Activated CD4-positive, alpha-beta T cell treated with anti-CD3 and anti-CD28 coated beads, Interleukin-2, amount 50 U/mL, for 16 hours (primary cell): ENCODE measurements at places on chromosomes 1 and 21.

- DNase-seq = no peak
Measured at GRCh38 chr1:159315381-159315780, 13.2 kb downstream of the FCER1A start.

DNA sequence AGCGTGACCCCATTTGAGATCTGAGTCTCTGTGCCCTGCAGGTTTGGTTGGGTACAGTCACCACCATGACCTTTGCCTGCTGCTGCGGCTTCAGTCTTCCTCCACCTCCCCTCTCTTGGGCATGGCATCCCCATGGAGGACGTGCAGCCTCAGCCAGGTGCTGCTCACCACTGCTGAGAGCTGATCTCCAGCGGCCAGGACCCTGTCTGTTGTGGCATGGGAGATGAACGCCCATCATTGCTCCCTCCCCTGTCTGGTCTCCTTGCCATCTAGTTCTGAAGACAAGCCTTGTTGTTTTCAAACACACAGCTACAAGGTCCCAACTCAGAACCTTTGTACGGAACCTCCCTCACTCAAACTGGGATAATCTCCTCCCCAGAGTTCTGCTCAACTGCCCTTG, 19.2 kb upstream of the PKP1 start:
- no peak for DNase-seq

DNA sequence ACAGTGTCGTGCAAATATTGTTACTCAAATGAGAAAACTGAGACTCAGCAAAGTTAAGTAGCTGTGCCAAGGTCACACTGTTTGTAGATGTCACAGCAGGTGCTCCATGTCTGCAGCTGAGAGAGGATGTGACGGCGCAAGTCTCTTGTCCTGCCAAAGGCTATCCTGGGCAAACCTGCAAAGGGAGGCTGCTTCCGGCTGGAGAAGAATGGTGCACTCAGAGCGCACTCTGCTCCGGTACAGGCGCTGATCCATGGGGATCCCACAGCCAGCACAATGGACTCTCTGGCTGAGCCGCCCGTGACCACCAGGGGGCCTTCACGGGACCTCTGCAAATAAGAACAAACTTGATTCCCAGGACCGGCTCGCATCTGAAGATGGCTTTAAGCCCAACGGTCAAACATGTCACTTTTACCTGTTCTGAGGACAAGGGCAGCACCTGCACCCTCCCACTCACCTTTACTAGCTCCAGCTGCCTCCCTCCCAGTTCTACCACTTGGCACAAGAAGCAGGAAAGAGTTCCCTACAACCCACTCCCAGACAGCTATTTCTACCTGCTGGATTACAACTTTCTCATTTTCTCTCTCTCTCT, 21.9 kb downstream of the RD3 start:
- peak; percentile 13 for DNase-seq

DNA sequence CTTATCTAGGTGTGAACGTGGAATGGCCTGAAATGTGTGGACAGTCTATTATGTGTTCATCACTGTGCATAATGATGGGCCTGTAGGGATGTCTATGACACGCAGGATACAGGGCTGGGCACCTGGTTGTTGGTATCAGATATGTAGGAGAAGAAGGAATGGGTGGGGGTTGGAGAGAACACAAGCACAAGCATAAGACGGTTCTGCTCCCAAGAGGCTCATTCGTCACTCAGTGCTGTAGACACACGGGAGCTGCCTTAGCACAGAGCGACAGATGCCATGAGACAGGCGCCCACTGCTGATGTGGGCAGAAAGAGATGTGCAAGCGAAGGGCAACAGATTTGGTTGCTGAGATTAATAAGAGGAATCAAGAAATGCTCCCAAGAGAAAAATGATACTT, 256.2 kb downstream of the DISC1 start:
- DNase-seq = no peak

DNA sequence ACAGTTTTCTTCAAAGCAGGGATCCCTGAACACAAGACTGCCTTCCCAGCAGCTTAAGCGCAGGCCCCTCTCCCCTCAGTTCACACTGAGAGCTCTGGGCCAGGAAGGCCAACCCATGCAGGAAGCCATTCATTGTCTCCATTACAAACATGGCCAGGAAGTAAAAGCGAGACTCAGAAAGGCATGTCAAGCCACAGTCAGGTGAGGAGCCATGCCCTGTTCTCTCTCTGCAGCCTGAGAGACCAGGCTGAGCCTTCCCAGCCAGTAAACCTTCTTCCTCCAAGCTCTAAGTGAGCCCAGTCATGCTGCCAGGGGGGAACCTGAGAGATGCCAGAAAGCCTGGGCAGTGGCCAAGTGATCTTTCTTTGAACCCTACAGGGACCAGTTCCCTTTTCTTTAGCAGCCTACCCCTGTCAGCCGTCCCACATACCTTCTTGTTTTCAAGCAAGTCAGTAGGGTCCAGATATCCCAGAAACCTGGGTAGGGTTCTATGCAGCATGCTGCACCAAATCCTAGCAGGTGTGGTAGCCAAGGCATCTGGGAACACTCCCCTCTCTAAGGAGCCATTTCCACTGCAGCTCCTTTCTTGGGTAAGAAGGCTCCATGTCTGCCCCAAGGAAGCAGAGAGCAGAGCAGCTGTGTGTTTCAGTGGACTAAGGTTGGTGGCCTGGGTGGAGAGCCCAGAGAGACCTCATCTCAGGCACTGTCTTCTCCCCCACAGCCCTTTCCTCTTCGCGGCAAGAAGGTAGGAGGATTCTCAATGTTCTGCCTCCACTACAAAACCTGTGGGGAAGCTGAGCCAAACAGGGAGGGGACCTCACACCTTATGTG, 977 bp downstream of the TRAF3IP3 start:
- peak; percentile 63 for DNase-seq

GRCh38 chr1:40877698-40878097, 15.5 kb upstream of the CITED4 start:
- DNase-seq = no peak

DNA sequence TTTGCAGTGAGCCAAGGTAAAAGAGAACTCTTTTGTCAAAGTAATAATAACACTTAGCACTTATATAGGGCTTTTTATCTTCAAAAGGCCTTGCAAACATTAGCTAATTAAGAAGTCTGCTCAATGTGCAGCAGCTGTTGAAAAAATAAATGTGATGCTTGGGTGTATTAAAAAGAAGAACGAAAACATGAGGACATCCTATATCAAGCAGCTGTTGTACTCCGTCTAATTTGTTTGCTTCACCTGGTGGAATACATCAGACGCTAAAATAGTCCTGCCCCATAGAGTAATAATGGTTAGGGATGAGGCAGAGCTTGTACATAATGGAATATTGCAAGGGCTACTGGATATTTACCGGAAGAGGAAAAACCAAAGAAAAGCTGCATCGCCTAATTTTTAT, 299.5 kb downstream of the ST6GALNAC3 start:
- DNase-seq = no peak

DNA sequence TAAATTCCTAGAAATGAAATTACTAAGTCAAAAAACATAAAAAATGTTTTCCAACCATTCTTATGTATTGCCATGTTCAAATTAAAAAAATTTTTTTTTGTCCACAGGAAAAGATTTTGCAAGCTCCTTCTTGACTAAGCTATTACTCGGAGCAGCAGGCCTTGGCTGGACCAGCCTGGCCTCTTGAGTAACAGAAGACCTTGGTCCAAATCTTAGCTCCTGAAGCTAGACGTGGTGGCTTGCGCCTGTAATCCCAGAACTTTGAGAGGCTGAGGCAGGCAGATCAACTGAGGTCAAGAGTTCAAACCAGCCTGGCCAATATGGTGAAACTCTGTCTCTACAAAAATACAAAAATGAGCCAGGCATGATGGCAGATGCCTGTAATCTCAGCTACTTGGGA, 77.6 kb downstream of the CLSTN1 start:
- DNase-seq = no peak

- DNase-seq = no peak
Measured at GRCh38 chr1:2625311-2625710, 7.5 kb downstream of the MMEL1 start.

GRCh38 chr1:18350747-18351146, 130.0 kb upstream of the KLHDC7A start:
- no peak for DNase-seq

- no peak for DNase-seq
Measured at GRCh38 chr21:32415451-32416398, 3.2 kb downstream of the EVA1C start.

- no peak for DNase-seq
Measured at GRCh38 chr1:202798792-202799331, 9.4 kb downstream of the KDM5B start.

DNA sequence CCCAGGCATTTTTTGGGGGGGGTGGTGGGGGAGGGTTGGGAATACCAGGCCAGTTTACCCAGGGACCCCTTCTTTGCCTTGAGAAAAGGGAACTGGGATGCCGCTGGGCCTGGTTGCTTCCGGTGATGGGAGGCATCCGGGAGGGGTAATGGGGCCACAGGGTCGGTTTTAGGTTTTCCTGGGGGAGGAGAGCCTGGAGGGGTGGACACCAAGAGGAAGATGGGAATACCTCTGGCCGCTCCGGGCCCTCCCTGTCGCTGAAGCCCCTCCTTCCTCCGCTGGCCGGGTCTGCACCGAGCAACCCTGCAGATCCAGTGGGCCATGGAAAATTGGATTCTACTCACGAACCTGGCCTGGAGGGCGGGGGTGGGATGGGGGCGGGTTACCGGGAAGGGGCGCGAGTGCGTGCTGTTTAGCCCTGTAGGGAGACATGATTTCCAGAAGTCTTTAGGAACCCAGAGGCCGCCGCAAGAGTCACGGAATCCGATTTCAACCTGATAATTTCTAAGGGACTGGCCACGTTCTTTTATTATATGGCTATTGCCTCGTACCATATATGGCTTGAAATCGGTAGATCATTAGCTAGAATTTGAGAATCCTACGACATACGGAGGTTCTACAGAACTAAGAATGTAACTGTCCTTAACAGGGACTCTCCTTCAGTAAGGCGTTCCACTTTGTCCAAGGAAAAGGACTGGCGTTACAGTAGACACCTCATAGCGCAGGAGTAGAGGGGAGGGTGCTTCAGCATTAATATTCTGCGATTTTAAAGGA, 749 bp downstream of the AKIRIN1 start:
- DNase-seq = no peak

DNA sequence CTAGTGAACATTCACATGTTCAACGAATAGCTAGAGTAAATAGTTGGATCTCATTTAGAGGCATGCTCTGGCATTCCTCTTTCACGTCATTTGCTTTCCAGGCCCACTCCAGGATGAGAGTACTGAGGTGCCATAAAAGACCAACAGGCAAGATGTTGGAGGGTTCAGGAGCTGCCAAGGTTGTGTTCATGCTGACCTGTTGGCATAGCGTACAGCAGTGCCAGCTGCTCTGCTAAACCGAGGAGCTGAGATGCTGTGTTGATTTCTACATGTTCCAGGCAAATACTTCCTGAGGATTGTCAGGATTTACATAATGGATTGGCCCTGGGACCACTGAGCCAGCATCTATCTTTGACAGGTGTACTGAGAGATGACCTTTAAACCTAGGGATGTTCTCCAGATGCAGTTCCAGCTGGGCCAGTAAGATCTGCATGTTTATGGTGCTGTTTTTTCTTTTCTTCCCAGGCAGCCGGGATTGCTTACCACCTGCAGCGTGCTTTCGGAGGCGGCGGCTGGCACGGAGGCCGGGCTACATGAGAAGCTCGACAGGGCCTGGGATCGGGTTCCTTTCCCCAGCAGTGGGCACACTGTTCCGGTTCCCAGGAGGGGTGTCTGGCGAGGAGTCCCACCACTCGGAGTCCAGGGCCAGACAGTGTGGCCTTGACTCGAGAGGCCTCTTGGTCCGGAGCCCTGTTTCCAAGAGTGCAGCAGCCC, 66.9 kb downstream of the DISC1 start:
- DNase-seq = no peak

- DNase-seq = no peak
Measured at GRCh38 chr1:37622131-37622530, 12.6 kb downstream of the RSPO1 start.

DNA sequence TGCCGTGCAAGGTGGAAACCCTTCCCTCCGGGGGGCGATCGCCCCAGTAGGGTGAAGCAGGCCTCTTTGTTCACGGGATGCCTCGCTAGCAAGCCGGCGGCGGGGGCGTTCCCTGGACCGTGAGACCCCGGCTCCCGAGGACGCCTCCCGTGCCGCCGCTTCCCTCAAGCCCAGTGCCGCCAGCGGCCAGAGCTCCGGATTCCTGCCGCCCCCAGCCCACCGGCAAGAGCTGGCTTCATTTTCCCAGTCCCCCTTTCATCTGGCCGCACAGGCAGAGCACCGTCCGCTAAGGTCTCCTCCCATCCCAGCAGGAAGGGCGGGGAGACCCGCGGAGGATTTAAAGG, 16.3 kb downstream of the IER5 start:
- no peak for DNase-seq

GRCh38 chr21:41717573-41718330, 49.1 kb downstream of the RIPK4 start:
- no peak for DNase-seq

DNA sequence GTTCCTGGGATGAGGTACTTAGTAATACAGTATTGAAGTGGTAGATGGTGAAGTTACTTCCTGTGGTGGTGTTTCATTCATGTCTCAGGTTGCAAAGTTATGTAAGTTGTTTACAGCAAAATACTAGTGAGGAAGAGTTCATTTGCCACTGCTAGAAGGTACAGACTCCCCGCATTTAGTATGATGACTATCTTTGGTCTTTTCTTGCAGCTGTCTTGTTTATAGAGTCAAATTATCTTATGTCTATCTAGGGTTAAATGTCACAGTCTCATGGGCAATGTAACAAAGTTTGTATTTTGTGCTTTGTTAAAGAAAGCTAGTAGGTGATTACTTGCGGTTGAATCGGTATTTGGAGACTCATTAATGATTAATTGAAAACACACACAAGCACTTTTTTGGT, 50.2 kb downstream of the LRRC8D start:
- no peak for DNase-seq

DNA sequence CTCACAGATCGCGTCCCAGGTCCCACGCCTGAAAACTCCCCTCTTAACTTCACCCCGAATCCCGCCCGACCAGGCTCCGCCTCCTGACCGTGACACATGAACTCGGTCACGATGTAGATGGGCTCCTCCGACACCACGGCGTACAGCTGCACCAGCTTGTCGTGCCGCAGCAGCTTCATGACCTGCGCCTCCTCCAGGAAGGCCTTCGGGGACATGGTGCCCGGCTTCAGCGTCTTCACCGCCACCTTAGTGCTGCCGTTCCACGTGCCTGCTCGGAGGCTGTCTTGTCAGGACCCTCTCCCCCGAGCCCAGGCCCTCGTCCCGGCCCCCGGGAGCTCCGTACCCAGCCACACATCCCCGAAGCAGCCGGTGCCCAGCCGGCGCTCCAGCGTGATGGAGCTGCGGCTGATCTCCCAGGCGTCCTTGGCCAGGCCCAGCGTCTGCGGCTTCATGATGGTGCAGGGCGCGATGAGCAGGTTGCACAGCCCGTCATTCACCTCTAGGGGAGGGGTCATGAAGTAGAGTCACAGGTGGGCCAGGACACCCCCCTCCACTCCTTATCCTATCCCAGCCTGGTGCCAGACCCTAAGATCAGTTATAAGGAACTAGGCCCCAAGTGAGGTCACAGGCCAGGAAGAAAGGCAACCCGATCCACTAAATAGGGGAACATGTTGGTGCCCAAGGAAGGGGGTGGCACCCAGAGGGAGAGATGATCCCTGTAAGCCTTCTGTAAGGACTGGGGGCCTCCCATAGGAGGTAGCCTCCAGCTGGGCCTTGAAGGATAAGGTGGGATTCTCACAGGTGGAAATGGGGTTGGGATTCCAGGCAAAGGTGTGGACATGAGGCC, 11.6 kb upstream of the AHDC1 start:
- no peak for DNase-seq
